ENCODE measurements at places on chromosomes 1 and 21.

DNA sequence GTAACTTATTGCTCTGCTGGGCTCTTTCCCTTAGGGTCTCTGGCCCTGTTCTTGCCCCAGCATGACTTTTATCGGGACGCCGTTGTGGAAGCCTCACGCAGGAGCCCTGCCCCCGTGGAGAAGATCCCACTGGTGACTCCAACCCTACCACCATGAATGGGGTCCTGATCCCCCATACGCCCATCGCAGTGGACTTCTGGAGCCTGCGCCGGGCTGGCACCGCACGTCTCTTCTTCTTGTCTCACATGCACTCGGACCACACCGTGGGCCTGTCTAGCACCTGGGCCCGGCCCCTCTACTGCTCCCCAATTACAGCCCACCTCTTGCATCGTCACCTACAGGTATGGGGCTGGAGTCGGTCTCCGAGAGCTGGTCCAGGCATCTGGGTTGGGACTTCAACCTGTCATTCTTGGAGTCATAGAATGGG lies 322 bp downstream of the DCLRE1B start:
- DNase-seq = peak; percentile 20

- no peak for DNase-seq
Measured at GRCh38 chr1:113123737-113124136, 50.7 kb downstream of the LRIG2 start.

DNA sequence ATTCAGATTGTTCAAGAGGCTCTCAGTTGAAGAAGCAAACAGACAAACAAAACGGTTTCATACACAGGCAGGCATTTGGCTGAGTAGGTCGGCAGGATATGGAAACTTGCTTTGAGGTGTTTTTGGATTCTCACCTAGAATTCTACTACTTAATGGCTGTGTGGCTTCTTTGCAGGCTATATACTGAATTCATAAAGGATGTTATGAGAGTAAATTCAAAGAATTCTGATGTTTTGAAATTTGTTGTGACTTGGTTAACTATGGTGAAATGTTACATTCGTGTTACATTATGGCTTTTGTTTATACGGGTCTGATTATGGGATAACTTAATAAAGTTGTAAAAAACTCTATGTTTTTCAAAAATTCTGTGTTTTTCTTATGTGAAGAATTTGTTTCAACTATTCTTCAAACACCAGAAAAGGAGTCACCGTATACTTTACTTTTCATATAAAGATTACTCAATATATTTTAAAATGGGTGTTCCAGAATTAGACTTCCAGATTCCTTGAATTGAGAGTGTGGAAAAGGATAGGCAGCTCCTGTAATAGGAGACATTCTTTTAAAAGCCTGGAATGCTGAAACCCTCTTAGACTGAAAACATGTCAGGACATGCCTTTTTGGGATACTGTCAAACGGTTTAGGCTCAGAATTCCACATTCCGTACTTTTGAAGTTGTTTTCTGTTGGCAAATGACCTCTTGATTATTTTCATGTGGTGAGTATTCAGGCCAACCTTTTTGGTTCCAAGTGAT lies 8.2 kb upstream of the IRF2BP2 start:
- no peak for DNase-seq

GRCh38 chr1:226813671-226814591 lies 56.5 kb upstream of the PSEN2 start:
- DNase-seq = no peak

DNA sequence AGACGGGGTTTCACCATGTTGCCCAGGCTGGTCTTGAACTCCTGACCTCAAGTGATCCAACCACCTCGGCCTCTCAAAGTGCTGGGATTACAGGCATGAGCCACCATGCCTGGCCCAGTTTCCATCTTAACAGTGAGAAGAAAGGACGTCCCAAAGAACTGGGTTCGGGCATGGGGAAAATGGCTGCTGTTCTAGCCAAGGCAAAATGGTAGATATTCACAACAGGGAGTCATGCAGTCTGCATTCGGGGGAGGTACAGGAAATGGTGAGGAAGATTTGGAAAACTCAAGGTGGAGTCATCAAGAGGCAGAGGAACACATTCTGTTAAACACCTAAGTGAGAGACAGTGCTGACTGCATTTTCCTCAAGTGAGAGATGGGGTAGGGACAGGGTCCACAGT lies 4.1 kb upstream of the ATP2B4 start:
- no peak for DNase-seq

DNA sequence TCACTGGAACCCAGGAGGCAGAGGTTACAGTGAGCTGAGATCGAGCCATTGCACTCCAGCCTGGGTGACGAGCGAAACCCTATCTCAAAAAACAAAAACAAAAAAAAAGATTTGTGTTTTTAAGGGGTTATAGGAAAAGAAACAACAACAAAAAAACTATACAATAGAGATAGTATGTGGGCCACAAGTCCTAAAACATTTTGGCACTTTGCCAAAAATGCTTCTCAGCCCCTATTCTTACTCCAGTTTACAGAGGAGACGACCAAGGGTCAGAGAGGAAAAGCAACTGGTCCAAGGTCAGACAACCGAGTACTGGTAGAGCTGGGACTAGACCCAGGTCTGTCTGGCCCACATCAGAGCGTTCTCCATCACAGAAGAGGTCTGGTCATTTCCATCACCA lies 3.0 kb downstream of the FBXO44 start:
- no peak for DNase-seq

DNA sequence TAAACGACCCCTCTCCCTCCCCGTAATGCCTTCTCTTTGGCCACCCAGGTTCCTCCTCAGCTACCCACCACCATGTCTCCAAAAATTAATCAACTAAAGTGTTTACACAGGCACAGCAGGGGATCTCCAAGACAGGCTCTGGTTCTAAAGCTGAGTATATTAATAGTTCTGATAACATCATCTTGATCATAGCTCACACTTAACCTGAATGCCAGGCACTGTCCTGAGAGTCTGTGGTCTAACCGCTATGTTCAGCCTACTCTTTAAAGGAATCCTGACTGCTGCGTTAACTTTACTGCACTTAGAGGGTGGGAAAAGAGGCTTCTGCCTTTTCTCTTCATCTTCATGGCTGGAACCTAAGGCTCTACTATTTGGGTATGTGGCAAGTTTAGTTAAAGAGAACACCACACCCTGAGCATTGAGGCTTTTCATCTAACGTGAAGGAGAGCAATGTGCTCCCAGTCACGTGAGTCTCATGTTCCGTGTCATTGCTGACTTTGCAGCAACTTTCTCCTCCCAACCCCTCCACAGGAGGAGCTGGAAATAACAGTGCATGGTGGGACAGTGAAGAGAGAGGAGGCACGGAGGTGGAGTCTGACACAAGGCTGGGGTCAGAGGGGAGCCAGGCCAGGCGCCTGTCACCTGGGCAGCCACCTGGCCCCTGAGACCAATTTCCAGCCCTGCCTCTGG lies 86.4 kb downstream of the FAM78B start:
- no peak for DNase-seq

- no peak for DNase-seq
Measured at GRCh38 chr1:153259387-153259786, at the start of gene LORICRIN. Gene LORICRIN, plus strand, starts transcription at chr1:153259687. Its CDS starts 1,263 bp downstream, at chr1:153260950.

GRCh38 chr1:164846731-164847691 lies 288.0 kb downstream of the PBX1 start:
- no peak for DNase-seq

DNA sequence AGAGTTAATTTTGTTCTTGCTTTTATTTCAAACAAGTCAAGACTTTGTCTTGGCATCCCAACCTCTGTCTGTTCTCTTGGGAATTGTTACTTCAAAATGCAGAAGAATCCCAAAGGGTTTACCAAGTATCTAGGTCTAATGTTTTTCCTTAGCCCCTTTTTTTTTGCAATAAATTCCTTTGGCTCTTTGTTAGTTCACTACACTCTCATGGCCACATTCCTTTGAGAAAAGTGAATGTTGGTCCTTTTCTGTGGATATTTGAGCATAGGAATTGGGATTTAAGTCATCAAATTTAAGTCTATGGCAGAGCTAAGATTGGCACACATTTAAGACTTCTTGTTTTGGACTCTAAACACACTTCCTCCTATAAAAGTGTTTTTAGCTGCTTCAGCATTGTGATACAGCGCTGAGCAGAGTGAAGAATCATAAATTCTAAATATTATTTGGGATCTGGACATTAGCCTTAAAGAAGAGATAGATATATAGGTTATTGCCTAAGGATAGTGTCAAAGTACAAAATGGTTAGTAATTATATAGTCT lies 1.9 kb downstream of the BTF3L4 start:
- no peak for DNase-seq

GRCh38 chr1:149843431-149844041 lies 55.8 kb upstream of the BOLA1 start:
- DNase-seq = no peak

DNA sequence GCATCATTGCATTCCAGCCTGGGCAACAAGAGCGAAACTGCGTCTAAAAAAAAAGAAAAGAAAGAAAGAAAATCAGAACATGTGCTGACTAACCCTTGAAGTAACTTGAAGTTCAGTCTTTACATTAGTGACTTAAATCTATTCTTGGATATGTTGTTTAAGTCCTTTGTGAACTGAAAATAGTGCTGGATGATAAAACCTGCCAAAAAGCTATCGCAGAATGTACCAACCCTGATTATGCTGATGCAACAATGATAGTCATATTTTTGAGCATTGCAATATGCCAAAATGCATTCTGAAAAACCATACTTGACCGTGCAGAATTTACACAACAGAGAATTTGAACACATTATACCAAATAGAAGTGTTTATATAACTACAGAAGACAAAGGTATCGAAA lies 30.7 kb downstream of the SHISAL2A start:
- DNase-seq = no peak

All from stimulated activated CD4-positive, alpha-beta T cell treated with anti-CD3 and anti-CD28 coated beads, Interleukin-1b, Interleukin-23, amount 100 ng/mL, for 48 hours (primary cell).